ENCODE measurements at places on chromosomes 3 and 15.

DNA sequence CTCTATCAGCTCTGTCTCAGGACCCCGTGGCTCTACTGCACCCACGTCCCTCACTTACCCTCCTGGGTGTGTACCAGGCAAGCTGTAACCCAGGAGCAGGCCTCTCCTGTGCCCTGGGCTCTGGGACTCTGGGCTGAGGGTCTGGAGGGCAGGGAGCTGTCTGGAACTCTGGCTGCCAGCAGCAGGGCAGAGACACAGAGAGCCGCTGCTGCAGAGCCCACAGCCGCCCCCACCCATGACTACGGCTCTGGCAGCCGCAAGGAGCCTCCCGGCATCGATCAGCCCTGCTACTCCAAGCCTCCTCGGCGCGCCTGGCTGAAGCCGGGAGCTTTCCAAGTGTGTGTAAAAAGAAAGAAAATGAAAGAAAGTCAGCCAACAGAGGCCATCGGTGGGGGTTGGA, 103.7 kb upstream of the ATP2B2 start:
- no peak for DNase-seq

- DNase-seq = no peak
Measured at GRCh38 chr15:51658664-51659063, 22.6 kb upstream of the SCG3 start.

GRCh38 chr15:71329497-71330260, 214.4 kb downstream of the THSD4 start:
- no peak for DNase-seq

DNA sequence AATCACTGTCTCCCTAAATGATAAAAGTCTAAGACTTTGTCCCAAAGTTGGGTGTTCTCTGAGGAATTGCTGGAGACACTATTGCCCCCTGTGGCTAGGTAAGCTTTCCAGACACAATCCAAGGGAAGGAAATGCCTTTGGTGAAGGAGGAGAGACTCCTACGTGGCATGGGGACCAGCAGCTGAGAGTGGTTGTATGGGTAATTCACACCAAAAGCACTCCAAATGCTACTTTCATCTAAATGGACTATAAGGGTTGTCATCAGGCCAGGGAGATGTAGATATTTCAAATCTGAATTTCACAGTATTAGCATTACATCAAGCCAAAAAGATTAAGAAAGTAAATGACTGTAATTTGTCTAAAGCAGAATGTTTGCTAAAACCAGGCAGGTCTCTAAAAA, 400.8 kb upstream of the THBS1 start:
- DNase-seq = no peak

- DNase-seq = no peak
Measured at GRCh38 chr3:31092748-31093589, 198.5 kb upstream of the GADL1 start.

DNA sequence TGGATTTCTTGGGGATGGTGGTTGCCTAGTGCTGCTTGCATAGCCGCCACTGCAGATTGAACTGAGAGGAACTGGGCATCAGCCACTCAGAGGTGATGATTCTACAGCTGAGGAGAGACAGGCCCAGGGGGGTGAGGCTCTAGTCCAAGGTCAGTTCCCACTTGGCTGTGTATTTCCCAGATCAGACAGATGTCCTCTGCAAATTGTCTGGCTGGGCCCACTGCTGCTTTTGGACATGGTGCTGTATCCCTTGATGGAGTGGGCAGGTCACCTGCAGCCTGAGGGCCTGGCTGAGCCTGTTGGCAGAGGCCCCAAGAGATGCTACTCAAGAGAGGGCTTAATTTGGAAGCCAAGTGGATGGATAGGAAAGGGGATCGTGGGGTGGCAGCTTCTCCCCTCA, 124.5 kb upstream of the CTDSPL start:
- no peak for DNase-seq

DNA sequence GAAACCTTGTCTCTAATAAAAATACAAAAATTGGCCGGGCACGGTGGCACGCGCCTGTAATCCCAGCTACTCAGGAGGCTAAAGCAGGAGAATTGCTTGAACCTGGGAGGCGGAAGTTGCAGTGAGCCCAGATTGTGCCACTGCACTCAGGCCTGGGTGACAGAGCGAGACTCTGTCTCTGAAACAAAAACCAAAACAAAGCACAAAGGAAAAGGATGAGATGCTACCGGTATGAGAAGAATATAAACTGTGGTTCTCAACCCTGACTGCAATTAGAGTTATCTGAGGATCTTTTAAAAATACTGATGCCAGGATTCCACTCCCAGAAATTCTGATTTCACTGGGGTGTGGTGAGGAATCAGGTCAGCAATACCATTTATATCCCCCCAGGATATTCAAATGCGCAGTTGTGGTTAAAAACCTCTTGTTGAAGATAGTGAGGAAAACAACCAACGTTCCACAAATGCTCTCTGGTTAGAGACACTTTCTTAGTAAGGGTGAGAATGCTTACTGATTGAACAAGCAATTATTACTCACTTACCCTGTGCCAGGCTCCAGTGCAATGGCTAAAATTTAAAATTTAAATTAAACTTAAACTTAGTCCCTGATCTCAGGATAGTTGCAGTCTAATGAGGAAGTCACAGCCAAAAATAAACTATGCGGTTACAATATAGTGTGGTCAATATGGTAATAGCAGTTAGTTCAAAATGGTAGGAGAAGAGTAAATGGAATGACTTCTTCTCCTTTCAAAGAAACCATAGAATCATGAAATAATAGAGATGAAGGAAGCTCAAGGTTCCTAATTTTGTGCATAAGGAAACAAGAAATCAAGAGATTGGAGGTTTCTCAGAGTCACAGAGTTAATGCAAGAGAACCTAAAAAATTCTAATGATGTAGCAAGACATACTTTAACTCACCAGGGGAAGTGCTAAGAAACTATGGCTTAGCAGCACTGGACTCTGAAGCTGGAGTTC, 109.5 kb downstream of the SSR3 start:
- DNase-seq = no peak

DNA sequence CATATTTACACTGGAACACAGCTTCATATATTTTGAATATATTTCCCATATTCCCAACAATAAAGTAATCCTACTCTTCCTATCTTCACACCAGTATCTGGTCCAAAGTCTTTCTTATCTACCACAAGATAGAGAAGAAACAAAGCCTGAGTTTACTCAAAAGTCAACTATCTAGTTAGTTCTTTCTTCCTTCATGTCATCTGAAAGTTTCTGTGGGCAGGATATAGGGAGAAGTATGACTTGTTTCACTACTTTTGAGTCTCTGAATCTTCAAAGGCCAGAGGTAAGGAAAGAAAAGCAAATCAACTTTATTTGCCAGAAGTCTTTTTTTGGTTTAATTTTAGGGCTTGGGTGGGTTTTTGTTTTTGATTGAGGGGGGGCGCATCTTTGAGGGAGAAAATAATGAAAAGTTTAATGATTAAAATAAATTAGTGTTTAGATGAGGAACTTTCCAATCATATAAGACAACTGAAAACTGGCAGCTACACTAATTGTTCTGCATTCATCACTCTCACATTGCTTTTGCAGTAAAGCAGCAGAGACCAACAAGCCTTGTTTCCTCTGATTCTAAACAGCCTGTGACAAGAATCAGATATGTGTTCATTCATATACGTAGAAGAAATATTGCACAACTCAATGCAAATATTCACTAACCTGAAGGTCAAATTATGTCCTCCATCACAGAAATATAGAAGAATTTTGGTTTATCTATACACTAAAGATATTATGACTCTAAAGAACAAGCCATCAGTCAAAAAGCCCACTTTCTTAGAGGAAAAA, 421.4 kb downstream of the SHQ1 start:
- no peak for DNase-seq

- DNase-seq = no peak
Measured at GRCh38 chr3:111577798-111578685, 17.1 kb downstream of the ZBED2 start.

DNA sequence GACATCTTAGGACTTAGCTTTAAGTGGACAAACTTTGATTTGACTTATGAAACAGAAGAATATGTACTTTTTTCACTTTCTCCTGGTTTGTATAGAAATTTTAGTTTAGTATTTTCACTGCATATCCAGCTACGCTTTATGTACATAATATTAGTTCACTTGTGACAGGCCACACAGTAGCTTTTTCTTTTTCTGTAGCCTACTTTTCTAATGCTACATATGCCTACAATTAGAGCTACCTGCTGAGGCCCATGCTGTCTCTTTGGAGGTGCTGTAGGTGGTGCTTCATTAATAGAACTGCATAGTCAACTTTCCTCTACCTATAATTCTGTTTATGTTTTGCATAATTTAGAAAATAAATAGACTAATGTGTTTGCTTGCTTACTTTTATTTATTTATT, 191.6 kb downstream of the NLGN1 start:
- no peak for DNase-seq

- DNase-seq = no peak
Measured at GRCh38 chr15:83717010-83717409, 63.1 kb downstream of the ADAMTSL3 start.

- no peak for DNase-seq
Measured at GRCh38 chr3:136714020-136714419, 38.2 kb downstream of the STAG1 start.

- no peak for DNase-seq
Measured at GRCh38 chr15:89825271-89825940, 10.8 kb upstream of the ANPEP start.

DNA sequence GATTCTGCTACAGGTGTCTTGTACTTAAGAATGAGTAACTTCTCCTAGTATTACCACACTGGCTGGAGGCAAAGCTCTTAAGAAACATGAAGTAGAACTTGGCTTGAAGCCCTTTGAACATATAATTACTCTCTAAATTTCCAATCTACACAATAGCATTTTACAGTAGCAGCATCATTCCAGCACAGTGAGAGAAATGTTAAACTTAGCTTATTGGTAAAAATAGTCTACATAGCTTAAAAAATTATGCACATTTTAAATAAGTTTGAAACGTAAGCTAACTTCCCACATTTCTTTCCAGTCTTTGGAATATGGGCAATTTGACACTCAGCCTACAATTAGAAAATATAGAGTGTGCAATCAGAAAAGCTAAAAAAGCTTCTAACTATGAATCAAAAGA, 32.8 kb upstream of the TOP2B start:
- DNase-seq = no peak

- DNase-seq = no peak
Measured at GRCh38 chr15:41562244-41562643, 3.2 kb downstream of the TYRO3 start.

DNA sequence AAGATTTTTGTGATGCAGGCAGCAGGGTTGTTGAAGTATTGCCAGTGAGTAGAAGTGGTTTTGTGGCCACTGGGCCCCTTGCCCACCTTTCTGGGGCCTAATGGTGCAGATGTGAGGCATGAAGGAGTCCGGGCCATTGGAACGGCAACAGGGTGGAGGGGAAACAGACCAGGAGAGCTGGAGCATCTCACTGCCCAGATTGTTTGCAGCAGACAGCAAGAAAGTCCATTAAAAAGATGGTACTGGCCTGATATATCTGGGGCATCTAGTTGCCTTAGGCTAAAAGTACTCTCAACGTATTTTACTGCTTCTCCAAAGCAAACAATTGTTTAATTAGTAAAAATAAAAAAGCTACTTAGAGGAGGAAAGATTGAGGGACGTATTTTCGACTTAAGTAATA, 298.4 kb downstream of the SATB1 start:
- DNase-seq = no peak

GRCh38 chr15:58594898-58595297, 154.6 kb downstream of the ADAM10 start:
- DNase-seq = no peak

- DNase-seq = no peak
Measured at GRCh38 chr3:49775538-49775937, 10.8 kb downstream of the IP6K1 start.

GRCh38 chr3:187006864-187007630, 76.7 kb downstream of the ST6GAL1 start:
- DNase-seq = no peak

- no peak for DNase-seq
Measured at GRCh38 chr3:153749070-153749610, 372.1 kb upstream of the ARHGEF26 start.

GRCh38 chr3:102025606-102026270, 176.4 kb downstream of the NFKBIZ start:
- DNase-seq = no peak

DNA sequence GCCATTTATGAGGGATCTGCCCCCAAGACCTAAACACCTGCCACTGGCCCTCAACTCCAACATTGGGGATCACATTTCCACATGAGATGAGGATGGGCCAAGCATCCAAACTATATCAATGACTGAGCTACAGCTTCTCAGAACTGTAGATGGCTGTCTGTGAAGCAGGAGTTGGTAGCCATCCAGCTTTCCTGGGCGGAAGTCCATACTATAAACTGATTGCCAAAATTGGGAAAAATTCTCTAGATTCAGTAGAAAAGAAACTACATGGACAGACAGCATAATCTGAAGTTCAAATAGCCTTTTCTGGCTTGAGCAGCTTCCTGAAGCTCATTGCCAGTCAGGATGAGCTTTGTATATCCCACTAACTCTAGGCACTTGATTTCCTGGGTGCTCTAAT, 214.7 kb upstream of the ZBTB20 start:
- DNase-seq = no peak

DNA sequence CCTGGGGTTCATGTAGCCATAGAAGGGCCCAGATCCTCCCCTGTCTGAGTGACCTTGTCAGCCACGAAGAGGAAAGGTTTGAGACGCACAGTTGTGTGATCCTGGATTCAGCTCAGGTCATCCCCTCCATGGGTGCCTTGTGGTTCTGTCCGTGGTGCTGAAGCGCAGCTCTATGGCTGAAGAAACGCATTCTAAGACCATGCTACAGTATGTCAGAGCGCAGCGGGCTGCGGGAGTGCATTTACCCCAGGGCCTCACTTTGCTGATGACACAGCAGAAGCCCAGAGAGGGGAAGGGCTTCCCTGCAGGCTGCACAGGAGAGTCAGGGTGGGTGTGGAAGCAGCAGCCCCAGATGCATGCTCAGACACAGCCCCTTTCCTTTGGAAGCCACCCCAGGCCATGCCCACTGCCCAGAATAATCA, 68.8 kb upstream of the IQSEC1 start:
- DNase-seq = no peak

DNA sequence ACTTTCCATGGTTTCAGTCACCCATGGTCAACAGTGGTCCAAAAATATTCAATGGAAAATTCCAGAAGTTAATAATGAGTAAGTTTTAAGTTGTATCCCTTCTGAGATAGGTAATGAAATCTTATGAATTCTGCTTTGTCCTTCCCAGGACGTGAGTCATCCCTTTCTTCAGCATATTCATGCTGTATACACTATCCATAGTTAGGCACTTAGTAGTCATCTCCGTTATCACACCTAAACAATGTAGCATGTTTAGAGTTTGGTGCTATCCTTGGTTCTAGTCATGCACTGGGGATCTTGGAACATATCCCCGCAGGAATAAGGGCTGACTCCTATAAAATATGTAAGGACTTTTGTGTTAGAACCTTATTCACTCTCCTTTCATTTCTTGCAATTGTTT, 153.2 kb downstream of the UNC13C start:
- no peak for DNase-seq

- no peak for DNase-seq
Measured at GRCh38 chr3:153163393-153163724, 1.3 kb downstream of the RAP2B start.

Measured in activated CD4-positive, CD25-positive, alpha-beta regulatory T cell (primary cell).